Peyer's patch (tissue), 4 donors: ENCODE measurements at places on chromosomes 4 and X. TPM values are rescaled to one million over a fixed set of nuclear protein-coding genes. Genes with fewer than 3 reads are reported as not detected.

ASB9 gene
- 2.1 TPM for total RNA-seq

TKTL1 gene
- not detected for total RNA-seq

- peak; percentile 47 for DNase-seq
Measured at GRCh38 chrX:151722241-151722846, 6.5 kb downstream of the FATE1 start.

DNA sequence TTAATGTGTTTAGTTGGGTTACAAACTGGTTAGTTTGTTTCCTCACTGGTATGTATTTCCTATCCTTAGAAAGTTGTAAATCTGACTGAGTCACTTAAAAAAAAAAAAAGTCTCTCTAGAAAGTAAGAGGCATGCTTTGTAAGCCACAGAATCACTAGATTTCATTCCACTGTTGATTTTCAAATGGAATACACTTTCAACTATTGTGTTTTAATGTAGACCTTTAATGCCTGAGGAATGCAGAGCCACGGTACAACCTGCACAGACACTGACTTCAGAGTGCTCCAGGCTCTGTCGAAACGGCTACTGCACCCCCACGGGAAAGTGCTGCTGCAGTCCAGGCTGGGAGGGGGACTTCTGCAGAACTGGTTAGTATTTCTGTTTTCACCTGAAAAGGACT is 88.6 kb downstream of the HHIP start:
- no peak for DNase-seq
